ENCODE measurements at places on chromosomes 5 and 9.

DNA sequence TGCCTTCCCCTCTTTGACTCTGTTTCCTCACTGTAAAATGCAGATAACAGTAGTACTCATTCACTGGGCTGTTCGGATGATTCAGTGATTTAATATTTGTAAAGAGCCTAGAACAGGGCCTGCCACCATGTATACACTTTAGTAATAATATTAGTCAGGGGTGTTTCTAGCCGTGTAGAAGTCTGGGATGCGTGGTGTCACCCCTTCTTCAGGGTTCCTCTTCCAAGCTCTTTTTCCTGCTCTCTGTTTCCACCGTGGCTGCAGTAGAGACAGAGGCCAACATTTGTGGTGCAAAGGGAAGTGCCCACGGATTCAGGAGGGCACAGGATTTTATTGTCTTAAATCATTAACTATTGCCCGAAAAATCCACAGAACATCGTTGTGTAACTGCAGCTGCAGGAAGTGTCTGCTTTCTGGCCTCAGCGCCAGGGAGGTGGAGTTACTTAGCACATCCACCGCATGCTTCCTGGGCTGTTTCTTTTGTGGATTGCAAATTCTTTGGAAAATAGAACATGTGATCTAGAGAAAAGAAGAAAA is 61.7 kb downstream of the TRIO start:
- DNase-seq = no peak

DNA sequence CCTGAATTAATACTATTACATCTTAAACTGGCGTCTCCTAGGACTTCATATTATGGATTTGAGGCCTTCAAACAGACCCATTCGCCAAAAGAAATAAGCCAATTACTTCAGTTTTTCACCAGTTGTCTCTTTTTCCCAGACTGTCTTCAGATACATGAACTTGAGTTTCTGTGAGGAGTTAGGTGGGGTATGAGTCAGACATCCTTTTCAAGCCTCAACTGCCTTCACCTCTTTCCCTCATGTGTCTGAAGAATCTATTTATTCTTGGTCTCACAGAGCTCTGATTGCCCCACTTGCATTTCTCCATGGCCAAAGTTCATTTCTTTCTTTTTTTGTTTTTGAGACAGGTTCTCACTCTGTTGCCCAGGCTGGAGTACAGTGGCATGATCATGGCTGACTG is 12.5 kb downstream of the WNT8A start:
- DNase-seq = no peak

GRCh38 chr5:68047035-68047434 is 168.5 kb upstream of the PIK3R1 start:
- DNase-seq = no peak

DNA sequence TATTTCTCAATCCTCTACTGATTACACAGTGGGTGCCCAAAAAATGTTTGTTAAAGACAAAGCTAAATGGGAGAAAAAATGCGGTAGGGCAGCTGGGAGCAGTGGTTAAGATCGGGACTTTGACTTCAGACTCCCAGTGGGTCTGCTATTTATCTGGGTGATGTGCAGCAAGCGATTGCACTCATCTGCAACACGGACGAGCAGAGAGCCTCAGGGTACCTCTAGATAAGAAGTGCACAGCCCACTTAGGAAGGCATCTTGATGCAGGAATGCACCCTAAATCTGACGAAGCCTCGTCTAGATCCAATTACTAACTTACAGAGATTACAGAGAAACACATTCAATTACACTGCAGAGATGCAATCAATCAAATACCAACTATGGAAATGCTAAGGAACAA is 4.0 kb downstream of the MAPK9 start:
- DNase-seq = no peak

DNA sequence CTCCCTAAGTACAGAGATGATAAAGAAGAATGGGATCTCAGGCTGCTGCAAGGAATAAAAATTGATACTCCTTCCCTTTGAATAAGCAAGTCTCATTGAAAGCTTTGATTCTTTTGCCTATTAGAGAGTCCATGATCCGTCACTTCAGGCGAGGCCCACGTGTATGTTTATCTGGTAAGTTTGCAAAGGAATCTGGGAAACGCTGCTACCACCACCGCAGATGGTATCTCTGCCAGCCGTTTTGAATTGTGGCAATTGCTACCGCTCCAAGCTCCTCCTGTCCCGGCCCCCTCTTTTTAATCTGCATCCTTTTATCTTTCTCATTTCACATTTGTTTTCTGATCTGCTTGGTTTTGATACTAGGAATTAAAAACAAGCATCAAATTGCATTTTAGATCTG is 42.9 kb upstream of the GRIA1 start:
- no peak for DNase-seq

- no peak for DNase-seq
These were observed 385.2 kb downstream of the SPOCK1 start for GRCh38 chr5:137113939-137114338.
